ENCODE measurements at places on chromosomes 16 and 17.

- no peak for DNase-seq
Observed at GRCh38 chr16:88468275-88469129, 15.4 kb downstream of the ZFPM1 start.

DNA sequence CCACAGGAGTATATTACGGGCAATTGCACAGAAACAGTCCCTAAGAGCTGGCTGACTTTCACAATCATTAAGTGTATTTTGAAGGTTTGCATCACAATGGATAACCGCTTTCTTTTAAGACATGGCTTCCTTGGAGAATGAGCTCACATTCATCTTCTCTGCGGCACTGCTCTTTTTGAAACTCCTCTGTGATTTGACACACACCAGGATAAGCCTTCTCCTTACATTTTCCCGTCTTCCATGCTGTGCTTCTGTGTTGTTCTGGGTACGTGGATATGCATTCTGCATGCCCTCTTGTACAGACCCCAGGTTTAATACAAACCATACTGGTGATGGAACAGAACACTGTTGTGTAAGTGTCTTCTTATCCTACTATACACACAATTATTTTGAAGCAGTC lies 89.5 kb upstream of the METRNL start:
- DNase-seq, result no peak

DNA sequence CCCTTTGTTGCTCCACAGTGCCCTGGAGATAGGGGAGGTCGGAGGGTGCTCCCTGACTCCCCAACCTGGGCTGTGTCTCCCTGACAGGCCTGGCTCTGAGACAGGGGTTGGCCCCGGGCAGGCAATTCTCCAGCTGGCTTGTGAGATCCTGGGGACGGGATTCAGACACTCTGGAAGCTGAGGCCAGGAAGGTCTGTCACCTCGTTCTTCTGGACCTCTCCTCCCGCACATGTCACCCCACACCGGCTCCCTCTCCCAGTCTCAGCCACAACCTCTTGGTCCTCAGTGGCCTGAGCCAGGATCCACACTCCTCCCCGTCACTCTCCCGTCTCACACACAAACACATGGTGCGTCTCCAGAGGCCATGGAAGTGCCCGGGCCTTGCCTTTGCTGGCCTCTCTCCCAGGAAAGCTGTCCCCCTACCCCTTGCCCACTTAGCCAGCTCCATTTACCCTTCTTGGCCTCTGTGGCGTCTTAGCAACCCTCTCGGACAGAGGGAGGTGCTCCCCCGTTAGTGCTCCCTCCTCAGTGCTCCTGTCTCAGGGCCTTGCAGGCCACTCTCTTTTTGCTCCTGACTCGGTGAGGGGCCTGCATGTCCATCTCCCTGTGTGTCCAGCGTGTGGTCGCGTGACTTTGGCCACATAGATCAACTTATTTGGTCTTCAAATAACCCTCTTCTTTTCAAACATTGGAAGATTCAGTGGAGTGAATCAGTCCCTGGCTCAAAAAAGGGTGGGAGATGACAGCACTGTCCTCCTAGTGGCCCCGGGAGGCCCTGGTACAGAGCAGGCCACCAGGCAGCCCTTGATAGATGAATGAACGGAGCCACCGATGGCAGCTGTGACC lies 747 bp downstream of the ADGRG3 start:
- DNase-seq, result no peak

DNA sequence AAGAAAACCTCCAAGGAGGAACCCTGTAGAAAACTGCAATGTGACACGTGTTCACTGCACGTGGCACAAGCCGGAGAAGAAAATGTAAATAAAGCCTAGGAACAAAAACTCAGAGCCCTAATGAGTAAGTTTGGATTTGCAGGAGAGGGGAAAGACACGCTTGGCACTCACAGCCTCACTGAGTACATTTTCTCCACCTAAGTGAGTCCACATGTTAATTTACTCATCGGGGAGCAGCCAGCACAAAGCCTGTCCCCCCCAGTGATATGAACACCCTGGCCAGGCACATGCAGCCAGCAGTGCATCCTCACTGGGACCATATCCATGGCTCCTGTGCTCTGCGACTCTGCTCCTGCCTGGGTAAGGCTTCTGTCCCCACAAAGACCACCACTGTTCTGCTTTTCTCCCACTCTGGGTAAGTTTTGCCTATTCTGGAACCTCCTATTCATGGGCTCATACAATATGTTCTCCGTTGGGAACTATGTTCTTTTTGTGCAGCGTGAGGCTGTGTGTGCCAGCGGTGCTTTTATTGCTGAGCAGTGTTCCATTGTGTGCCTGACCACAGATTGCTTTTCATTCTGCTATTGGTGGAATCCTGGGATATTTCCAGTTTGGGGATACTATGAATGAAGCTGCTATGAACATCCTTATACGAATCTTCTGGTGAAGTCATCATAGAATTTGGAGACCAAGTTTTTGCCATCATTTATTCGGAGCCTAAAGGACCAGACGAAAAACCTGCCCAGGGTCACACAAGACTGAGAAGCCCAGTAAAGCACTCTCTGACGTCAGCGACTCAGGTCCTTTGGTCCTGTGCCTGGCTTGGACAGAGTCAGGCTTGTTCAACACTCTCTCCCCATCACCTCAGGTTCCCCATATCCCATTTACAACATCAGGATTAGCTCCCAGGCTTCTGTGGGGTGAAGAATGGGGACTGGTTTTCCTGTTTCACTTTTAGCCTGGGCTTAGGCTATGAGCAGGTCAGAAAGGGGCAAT lies 53.3 kb downstream of the RNF112 start:
- DNase-seq, result no peak

DNA sequence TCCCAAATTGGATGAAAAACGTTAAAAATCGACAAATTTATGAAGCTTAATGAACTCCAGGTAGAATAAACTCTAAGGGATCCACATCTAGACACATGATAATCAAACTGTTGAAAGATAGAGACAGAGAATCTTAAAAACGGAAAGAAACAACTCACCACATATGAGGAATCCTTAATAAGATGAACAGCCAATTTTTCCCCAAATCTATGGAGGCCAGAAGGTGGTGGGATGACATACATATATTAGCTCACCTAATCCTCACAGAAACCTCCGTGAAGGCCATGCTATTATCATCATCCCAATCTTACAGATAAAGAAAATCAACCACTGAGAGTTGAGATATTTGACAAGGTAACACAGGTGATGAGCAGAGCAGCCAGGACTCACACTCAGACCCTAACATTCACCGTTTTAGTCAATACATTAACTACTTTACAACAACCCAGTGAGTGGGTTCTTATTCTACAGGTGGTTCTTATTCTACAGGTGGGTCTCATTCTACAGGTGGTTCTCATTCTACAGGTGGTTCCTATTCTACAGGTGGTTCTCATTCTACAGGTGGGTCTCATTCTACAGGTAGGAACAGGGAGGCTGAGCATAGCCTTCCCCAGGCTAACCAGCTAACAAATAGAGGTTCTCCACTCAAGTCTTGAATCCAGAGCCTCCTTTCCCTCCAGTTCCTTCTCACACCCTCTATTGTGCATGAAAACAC lies 4.8 kb downstream of the CACNG1 start:
- DNase-seq, result no peak

DNA sequence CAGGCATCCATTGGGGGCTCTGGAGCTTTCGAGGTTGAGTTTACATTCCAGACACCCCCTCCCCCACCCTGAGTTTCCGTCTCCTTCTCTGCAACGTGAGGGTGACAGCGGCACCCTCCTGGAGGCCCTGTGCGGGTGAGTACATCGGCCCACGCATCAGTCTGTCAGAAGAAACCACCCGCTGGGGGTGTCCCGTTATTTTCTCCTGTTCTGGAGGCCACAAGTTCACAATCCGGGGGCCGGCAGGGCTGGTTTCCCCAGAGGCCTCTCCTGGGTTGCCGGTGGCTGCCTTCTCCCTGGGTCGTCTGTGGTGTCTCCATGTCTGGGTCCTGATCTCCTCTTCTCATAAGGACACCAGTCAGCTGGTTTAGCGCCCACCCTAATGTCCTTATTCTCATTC lies 35.7 kb downstream of the GSE1 start:
- no peak for DNase-seq

DNA sequence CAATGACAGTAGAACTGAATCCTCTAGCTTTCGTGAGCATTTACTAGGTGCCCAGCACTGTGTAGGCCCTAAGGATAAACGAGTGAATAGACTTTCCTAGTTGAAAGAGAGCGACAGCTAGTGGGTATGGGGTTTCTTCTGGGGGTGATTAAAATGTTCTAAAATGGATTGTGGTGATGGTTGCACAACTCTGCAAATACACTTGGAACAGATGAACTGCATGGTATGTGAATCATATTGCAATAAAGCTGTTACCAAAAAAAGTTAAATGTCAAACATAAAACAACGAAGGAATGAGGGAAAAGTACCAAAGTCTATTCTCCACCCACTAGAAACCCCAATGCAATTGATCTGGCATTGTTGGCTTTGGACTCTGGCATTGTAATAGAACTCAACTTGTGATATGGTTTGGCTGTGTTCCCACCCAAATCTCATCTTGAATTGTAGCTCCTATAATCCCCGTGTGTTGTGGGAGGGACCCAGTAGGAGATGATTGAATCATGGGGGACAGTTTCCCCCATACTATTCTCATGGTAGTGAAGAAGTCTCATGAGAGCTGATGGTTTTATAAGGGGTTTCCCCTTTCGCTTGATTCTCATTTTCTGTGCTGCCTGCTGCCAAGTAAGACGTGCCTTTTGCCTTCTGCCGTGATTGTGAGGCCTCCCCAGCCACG lies 70.5 kb downstream of the MARF1 start:
- DNase-seq, result no peak

GRCh38 chr16:10226141-10226986 lies 44.1 kb upstream of the GRIN2A start:
- no peak for DNase-seq

DNA sequence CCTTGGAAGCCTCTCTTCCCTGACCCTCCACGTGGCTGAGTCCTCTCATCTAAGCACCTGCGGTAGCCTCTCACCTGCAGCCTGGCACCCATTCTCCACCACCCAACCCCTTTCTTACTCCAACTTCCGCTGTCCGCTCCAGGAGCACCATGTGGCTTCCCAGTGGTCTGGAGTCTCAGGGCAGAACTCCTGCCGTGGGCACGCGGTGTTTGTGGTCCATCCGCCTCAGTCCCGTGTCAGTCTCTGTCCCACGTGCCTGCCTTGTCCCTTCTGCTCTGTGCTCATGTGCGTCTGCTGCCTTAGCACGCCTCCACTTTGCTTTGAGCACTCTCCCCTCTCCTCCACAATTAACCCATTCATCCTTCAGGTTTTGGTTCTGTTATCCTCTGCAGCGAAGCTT lies 49.7 kb downstream of the KATNIP start:
- no peak for DNase-seq

DNA sequence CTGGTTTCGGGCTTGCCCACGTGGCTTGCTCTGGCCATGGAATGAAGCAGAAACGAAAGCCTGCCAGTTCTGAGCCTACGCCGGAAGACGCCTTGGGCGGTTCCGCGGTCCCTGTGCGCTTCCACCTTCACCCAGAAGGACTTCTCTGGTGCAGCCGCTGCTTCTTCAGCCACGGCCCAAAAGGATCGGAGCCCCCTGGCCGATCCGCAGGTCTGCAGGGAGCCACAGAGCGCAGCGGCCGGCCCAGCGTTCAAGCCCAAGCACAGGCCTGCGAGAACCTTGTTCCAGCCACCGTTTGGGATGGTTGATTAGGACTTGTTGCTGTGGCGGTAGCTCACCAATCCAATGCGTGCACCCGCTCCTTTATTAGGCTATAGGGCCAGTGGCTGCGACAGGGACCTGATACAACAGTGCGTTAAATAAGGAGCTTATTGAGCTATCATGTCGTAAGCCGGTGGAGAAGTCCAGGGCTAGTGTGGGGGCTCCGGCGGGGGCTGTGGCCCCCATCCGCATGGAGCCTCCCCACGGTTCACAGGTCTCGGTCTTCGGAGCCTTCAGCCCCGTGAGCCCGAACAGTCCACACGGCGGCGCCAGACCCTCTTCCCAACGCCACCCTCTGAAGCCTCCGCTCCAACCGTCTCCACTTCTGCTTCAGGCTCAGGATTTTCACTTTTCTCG lies 10.2 kb upstream of the MPP2 start:
- no peak for DNase-seq

- DNase-seq, result no peak
Observed at GRCh38 chr17:58338841-58339754, 10.5 kb upstream of the TSPOAP1 start.

DNA sequence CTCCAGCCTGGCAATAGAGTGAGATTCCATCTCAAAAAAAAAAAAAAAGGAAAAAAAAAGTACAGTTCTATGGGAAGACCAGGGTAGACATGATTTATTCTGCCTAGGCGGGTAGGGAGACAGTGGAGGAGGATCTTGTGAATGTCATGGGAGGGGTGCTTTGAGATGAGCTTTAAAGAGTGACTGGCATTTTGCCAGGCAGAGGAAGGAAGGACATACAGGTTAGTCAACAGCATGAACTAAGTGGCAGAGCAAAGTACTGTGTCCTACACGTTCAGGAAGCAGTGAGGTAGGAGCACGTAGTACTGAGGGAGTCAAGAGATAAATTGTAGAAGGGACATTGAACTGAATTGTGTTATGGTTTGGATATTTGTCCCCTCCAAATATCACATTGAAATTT lies 451.5 kb downstream of the TOX3 start:
- DNase-seq, result no peak

- DNase-seq, result no peak
Observed at GRCh38 chr16:12573730-12574383, 229.8 kb downstream of the CPPED1 start.

DNA sequence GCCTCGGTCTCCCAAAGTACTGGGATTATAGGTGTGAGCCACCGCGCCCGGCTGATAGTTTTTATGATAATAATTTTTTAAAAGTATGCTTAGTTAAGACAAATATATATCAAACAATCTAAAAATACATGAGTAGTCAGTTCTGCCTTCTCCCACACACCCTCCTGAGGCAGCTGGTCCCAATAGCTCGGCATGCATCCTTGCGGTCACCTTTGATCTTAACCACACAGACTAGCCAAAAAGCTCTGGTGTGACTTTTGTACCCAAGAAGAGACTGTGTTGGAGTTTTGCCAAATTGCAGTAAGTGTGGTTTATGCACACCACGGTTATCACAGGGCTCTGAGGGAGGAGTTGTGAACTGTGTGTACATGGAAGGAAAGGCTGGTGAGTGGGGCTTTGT lies 25.6 kb downstream of the ATP6V0A1 start:
- DNase-seq, result no peak

GRCh38 chr16:4298761-4299522 lies 16.9 kb upstream of the GLIS2 start:
- DNase-seq, result no peak

DNA sequence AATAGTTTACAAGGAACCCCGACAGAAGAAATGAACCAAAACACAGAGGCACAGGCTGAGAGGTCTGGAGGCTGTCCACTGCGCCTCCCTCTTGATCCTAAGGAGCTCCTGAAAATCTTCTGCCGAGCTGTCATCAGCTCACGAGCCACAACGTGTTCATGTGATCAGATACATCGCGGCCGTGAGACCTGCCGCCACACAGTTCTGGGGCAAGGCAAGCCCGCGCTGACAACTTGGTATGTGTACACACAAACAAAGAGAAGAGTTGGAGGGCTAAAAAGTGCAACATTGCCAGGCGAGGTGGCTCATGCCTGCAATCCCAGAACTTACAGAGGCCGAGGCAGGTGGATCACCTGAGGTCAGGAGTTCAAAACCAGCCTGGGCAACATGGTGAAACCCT lies 7.6 kb downstream of the EXOC7 start:
- DNase-seq, result no peak

Data from brain pericyte (primary cell).